ENCODE measurements at places on chromosomes 11 and 22.

DNA sequence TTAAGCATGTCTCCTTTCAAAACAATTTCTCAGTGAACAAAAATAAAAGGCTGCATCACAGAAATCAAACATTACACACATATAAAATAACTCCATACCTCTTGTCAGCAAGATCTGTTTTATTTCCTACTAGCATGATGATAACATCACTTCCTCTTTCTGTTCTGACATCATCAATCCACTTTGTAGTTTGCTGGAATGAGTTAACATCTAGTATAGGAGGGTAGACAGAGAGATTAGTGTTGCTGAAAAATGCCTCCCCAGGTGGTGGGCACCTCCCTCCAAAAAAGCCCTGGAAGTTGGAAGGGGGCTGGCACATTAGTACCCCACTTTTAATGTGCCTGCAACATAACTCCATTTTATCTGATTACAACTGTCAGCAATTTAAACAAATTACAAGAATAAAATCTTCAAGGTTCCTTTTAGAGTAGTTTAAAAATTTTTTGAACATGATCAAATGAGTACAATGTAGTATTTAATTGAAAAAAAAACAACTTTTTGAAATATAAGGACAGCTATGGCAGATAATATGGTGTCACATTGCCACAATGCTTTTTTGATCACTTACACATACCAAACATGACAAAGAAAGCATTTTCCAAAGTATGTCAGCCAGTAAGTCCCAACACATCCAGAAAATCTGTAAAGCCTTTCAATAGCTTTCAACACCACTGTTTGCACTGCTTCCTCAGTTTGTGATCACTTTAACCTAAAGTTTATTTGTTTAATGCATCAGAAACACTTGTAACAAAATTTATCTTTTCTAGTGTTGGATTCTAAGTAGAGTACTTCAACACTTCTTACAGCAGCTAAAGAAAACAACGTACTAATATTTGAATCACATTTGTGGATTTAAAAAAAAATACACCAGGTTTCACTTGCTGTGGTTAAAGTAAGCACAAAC is 44.5 kb downstream of the RAB6A start:
- no peak for DNase-seq

DNA sequence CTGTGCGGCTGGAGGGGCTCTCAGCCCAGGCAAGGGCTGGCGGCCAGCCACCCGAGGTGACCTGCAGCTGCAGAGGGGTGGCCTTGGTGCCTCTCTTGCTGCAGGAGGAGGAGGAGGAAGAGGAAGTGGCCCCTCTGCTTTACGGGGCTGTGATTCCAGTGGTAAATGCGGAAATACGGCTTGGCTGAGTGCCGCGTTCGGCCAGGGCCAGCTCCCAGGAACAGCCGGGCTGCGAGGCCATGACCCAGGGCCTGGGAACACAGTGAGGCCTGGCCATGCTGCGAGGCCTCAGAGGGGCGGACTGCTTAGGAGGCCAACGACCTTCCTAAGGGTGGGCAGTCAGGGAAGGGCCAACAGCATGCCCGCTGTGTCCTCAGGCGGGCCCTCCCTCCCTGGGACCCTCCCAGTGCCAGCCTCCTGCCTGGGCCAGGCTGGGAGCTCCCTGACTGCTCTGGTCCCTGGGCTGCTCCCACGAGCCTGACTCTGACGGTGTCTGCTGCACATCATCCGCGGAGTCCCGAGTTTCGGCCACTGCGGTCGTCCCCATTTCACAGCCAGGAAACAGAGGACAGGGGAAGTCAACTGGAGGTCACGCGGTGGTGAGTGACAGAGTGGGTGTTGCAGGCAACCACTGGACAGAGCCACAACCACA is 20.8 kb upstream of the PPARA start:
- DNase-seq, result no peak

DNA sequence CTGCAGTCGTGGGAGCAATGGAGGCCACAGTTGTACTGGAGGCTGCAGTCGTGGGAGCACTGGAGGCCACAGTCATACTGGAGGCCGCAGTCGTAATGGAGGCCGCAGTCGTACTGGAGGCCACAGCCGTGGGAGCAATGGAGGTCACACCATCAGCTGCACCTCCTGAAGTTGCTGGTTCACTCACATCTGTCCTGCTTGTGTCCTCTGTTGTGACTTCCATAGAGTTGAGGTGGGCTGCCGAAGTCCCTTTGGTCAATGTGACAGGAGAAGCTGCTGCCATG is 9.3 kb downstream of the C11orf24 start:
- DNase-seq, result no peak

GRCh38 chr11:45017329-45017728 is 66.6 kb upstream of the TP53I11 start:
- DNase-seq, result no peak

GRCh38 chr22:27820896-27821866 is 19.6 kb upstream of the MN1 start:
- DNase-seq, result no peak

GRCh38 chr11:115996125-115996807 is 492.1 kb upstream of the CADM1 start:
- no peak for DNase-seq

GRCh38 chr11:61890529-61891330 is 615 bp downstream of the FADS3 start:
- peak; percentile 49 for DNase-seq

DNA sequence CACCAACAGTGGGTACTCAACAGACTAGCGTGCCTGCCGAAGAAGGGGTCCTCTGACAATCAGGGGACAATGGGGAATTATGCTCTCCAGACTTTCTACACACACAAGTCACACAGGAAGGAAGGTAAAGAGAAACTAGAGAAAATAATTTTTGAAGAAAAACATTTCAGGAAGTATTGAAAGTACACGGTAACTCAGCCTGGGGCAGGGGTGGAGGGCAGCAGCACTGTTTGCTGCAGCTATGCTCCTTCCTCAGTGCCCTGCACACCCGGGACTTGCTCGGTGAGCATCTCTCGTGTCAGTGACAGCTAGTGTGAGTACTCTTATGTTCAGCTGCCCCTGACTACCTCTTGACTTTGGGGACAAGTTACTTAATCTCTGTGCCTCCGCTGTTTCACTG is 18.0 kb upstream of the APOA1 start:
- no peak for DNase-seq

- peak; percentile 55 for DNase-seq
These were observed 11.9 kb upstream of the MDK start for GRCh38 chr11:46369458-46370152.

GRCh38 chr11:18624161-18624560 is 10.0 kb downstream of the SPTY2D1 start:
- DNase-seq, result no peak

- no peak for DNase-seq
These were observed 114.4 kb downstream of the BARX2 start for GRCh38 chr11:129490004-129490403.

DNA sequence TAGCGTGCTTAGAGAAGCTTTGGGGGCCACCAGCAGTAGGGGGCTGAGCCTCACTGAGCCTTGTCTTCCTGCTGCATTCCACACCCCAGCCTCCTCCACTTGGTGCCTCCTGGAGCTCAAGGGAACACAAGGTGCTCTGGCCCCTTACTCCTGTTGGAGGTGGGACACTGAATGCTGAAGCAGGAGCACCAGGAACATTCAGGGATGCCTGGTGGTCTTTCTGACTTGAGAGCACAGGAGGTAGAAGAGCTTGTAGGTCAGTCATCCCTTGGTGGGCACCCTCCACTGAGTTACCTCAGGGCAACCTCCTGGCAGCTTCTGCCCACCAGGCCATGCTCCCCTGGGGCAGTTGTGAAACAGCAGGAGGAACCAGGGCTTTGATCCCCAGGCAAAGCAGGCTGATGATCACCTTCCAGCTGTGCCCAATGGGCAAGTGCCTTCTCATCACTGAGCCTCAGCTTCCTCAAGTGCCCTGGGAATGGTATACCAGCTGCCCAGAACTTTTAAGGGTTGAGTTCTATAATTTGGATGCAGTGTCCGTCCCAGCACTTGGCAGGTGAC is 50.1 kb downstream of the CABIN1 start:
- no peak for DNase-seq

DNA sequence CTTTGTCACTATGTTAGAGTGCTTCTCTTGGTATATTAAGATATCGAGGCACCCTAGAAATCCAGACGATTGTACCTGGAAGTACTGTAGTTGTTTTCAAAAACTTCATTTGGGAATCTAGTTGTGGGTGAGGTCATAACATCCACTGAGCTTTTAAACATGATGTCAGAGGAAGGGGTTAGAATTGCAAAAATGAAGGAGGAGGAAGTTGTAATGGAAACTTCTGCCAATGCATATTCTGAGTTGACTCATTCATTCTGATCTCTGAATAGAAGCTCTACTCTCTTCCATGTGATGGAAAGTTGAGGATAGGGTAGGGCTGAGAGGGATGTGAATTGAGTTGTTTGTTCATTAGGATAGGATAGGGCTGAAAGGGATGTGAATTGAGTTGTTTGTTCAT is 7.7 kb downstream of the CD44 start:
- no peak for DNase-seq

- no peak for DNase-seq
These were observed 196.2 kb downstream of the SOX6 start for GRCh38 chr11:16160146-16160545.

GRCh38 chr22:41976070-41976901 is 7.0 kb downstream of the SEPTIN3 start:
- DNase-seq, result peak; percentile 15

- DNase-seq, result no peak
These were observed 25.5 kb downstream of the FAM118A start for GRCh38 chr22:45335021-45335818.

GRCh38 chr11:87097582-87097981 is 59.8 kb downstream of the TMEM135 start:
- DNase-seq, result peak; percentile 31

DNA sequence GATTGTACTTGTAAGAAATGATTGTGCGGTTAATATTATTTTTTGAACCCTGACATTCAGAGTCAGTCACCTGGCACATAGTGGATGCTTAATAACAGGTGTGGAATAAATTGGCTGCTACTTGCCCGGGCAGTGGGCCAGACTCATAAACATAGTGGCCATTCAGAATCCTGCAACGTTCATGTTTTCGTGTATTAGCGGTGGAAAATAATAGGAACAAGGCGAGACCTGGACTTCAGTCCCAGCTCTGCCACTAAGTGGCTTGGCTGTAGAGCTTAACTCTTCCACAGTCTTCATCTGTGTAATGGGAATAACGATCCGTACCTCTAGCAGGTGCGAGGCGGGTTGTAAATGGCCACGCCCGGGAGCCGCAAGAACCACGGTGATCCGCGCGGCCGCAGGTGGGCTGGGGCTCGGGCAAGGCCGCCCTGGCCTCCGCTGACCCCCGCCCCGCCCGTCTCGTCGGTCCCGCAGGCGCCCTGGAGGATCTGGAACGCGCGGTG is 761 bp upstream of the TMEM25 start:
- peak; percentile 22 for DNase-seq

DNA sequence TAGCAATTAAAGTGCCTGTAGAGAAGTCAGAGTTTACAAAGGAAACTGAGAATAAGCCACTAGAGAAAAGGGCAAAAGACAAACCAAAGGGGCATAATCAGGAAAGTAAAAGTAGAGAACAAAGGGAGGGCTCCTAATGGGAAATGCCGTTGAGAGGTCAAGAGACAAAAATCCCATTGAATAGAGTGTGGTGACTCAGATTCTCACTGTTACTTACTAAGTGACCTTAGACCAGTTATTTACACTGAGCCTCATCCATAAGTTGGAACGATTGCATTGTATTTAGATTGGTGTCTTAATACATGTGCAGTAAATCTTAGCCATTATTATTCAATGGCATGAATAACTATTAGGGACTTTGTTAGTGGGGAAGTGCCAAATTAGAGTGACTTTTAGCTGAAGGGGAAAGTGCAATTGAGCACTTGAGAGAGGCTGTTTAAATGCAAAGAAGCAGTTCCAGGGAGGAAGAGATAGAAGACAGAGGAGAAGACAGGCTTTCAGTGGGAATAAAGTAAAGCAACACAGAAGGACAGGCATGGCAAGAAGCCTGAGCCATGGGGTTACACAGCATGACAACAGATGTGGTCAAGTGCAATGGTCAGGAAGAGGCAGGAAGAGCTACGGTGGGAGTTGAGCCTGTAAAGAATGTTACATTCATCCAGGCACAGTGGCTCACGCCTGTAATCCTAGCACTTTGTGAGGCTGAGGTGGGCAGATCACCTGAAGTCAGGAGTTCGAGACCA is 82.6 kb downstream of the UBASH3B start:
- no peak for DNase-seq

Measured in RWPE1 (cell line).